ENCODE measurements at places on chromosomes 11 and 22.

DNA sequence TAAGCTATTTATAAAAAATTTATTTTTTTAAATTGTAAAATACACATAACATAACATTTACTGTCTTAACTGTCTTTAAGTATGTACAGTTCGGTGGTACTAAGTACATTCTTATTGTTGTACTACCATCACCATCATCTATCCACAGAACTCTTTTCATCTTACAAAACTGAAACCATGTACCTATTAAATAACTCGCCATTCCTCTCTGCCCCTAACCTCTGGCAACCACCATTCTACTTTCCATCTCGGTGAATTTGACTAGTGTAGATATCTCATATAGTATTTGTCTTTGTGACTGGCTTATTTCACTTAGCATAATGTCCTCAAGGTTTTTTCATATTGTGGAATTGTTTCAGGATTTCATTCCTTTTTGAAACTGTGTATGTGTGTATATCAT, 22.6 kb downstream of the USP47 start:
- DNase-seq = no peak

DNA sequence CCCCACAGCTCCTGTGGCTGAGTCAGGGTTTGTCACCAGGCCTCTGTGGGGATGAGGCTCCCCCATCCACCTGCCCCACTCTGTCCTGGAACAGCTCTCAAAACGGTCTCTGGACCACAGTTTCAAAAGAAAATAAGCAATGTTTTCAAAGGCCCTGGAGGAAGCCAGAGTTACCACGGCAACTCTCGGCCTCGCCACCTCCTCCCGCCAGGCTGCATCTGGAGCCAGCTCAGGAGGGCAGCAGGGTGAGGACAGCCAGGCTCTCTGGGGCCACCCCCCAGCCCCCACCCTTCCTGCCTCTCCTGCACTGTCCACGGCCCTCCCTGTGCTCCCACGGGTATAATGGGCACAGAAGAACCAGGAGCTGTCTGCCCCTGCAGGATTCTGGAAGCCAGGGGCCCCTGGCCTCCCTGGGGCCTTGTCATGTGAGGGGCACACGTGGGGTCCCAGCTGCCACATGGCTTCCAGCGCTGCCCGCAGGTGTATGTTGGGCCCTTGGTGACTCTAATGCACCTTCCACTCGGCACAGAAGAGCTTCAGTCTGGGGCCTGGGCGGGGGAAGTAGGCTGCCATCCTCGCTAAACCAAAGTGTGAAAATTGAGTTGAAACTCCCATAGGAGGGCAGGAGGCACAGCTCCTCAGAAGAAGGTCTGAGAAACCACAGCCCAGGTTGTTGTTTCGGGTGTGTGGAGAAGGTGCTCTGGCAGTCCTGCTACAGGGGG, 10.3 kb downstream of the CD81 start:
- DNase-seq = peak; percentile 50

DNA sequence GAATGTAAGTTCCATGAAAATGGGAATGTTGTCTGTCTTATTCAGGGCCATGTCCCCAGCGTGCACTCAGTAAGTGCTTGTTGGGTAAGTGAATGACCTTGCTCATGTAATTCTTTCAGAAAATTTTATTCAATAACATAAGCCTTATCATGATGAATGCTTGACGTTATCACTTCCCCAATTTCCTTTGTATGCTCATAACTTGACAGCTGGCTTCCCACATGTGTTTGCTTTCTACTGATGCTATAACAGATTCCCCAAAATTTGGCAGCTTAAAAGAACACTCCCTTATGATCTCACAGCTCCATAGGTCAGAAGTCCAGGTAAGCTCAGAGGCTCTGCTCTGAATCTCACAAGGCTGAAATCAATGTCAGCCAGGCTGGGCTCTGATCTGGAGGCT, 155.8 kb upstream of the POU2AF2 start:
- no peak for DNase-seq

GRCh38 chr11:35131094-35131493, 7.9 kb upstream of the CD44 start:
- DNase-seq = no peak

DNA sequence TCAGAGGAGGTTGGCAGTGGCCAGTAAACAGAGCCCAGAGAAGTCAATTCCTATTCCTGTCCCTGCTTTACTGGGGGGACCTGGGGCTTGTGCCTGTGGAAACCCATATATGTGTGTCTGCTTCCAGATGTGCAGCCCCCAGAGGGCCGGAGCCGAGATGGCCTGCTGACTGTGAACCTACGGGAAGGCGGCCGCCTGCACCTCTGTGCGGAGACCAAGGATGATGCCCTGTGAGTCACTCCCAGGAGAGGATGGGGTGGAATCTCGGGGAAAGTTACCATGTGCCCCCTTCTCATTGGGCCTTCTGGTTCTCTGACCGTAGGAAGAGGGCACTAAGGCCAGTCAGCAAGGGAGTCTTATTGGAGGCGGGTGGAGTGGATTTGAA, 5.3 kb downstream of the PLEKHB1 start:
- DNase-seq = no peak

DNA sequence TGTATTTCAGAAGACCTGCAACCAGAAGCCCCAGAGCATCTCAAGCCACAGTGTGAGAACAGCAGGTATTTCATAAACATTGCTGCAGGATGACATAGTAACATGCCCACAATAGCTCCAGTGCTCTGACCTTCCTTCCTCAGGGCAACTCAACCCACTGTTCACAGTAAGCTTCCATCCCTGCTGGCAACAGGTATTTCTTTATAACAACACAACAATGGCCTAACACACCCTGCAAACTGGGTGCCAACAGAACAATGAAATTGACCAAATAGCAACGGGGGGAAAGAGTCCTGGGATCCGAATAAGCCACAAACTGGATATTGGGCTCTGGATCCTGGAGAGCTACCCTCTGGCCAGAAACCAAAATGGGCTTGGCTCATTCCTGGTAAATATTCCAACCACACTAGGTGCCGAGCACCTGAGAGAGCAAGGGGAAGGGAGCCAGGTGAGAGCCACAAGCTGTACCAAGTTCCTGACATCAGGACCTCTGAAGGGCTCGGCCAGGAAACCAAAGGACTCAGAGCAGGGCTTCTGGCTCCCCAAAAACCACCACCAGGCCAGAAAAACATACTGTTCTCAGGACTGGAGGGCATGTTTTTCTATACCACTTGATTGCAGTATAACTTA, 99.5 kb downstream of the MICAL3 start:
- DNase-seq = no peak

GRCh38 chr11:124657904-124658303, 15.6 kb downstream of the SIAE start:
- no peak for DNase-seq

- DNase-seq = no peak
Measured at GRCh38 chr11:124052966-124053365, 11.8 kb upstream of the OR10G7 start.

GRCh38 chr11:77517753-77518152, 43.9 kb upstream of the PAK1 start:
- no peak for DNase-seq

DNA sequence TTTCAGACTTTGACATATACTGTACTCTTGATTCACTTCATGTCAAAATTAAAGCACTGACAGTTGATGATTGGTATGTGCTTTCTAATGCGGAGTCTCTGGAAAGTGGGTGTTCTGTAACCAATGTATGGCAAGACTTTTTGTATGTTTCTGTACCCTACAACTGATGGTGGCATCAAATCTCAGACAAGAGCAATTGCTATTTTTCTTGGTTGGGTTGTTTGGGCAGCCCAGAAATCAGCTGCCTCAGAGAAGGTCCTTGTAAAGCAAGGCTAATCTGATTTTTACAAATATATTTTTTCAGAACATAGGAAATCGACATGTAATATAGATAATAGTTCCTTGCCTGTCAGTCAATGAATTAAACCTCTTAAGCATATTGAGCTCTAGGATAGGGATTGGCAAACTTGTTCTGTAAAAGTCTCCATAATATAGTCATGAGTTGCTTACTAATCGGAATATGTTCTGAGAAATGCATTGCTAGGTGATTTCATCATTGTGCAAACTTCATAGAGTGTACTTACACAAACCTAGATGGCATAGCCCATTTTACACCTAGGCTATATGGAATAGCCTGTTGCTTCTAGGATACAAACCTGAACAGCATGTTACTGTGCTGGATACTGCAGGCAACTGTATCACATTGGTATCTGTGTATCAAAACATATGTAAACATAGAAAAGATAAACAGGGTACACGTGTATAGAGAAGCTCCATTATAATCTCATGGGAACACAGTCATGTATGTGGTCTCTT, 10.2 kb upstream of the OOSP4A start:
- no peak for DNase-seq
